ENCODE measurements at places on chromosomes 5 and 9.
A peak's percentile ranks its signal among the peaks of the same experiment; 100 is the strongest.

- DNase-seq, result no peak
These were observed 131.7 kb upstream of the VLDLR start for GRCh38 chr9:2489838-2490314.

DNA sequence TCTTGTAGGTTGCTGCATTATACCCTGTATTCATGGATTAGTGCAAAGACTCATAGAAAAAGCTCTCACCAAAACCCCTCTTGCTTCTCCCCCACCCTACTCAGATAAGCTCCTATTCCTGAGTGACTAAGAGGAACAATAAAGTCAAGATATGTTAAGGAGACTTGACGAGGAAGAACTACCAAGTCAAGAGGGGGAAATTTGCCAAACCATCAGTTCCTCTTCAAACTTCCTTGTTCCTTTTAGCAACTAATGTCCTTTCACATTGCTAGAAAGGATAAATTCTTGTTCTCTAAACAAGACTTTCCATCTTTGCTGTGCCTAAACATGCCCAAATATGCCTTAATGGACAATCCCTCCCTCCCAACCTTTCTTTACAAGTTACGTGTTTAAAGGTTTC is 27.0 kb downstream of the CNOT8 start:
- DNase-seq, result no peak

- DNase-seq, result no peak
These were observed 59.4 kb upstream of the UBTD2 start for GRCh38 chr5:172342918-172343317.

DNA sequence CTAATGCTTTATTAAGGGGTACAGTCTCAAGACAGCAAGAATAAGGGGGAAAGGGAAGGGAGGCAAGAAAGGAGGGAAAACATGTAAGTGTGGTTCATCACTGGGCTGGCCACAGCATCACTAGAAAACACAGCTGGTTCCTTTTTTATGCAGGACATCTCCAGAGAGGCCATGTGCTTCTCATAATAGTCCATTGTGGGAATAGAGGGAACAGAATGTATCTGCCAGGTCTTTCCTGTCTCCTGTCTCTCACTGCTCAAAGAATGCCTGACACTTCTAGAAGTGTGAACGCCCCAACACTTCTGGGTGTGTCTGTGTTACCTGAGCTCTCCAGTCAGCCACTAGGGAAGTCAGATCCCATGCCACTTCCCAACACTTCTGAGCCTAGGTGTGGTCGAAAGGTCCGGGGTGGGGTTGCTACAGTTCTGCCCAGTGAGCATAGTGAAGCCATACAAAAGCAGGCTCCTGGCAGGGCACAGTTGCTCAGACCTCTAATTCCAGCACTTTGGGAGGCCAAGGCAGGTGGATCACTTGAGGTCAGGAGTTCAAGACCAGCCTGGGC is 255.6 kb upstream of the SLC30A5 start:
- DNase-seq, result no peak

- peak; percentile 67 for DNase-seq
These were observed 694 bp upstream of the PHPT1 start for GRCh38 chr9:136848393-136849037.

- DNase-seq, result peak; percentile 45
These were observed 449 bp upstream of the PCSK5 start for GRCh38 chr9:75889977-75890471.

DNA sequence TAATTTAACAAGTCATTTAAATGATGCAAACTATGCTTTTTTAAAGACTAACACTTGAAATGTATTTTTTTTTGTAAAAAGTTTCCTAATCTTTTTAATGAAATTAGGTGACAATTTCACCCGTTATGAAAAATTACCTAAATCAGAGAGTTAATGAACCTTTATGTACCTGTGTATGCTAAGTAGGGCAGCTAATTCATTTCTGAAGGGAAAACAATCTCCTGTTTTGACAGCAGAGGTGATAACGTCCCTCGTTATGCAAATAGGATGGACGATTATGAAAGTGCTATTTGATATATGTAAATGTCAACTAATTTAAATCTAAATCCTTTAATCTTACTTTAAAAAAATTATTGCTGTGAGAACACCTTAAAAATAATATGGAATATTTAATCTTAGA is 58.8 kb downstream of the MEF2C start:
- no peak for DNase-seq

DNA sequence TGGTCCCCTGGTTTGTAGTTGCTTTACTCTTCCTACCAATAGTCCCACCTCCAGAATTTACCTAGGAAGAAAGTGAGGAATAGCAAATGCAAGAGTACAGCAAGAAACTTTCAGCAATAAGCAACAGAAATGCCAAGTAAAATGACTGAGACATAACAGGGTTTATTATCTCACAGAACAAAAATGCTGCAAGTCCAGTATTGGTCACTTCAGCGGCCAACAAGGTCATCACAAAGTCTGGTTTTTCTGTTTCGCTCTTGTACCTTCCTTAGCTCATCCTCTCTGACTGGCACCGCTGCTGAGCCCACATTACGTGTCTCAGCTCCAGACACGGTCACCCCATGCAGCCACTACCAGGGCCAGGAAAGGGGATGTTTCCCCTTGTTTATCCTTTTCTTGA is 82.7 kb downstream of the RFK start:
- DNase-seq, result no peak

- no peak for DNase-seq
These were observed 114.1 kb downstream of the SYK start for GRCh38 chr9:90915693-90916092.

DNA sequence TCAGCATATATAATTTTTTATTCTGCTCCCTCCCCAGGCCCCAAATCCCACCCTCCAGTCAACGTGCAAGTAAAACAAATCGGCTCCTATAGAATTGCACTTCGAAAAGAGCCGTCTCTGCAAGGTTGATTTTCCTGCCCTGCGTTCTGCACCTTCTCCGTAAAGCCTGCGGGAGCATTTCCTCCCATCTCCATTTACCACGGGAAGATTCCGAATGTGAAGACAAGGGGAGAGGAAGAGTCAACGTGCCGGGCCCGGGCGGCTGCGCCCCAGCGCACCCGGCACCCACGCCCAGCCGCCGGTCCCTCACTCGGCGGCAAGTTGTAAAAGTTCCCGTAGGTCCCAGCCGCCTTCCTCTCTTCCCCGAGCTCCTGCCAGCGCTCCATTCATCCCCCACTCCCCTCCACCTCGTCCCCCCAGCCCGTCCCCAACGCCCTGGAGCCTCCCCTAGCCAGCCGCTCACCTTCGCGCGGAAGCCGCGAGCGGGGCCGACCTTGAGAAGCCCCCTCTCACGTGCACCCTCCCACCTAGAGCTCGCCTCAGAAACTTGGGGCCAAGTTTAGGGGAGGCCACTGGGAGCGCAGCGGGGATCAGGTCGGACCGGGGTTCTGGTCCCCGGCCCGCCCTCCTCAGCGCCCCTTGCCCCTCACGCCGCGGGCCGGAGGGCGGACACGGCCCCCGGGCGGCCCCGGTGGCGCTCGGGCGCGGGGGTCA is 431 bp downstream of the BNC2 start:
- DNase-seq, result no peak

DNA sequence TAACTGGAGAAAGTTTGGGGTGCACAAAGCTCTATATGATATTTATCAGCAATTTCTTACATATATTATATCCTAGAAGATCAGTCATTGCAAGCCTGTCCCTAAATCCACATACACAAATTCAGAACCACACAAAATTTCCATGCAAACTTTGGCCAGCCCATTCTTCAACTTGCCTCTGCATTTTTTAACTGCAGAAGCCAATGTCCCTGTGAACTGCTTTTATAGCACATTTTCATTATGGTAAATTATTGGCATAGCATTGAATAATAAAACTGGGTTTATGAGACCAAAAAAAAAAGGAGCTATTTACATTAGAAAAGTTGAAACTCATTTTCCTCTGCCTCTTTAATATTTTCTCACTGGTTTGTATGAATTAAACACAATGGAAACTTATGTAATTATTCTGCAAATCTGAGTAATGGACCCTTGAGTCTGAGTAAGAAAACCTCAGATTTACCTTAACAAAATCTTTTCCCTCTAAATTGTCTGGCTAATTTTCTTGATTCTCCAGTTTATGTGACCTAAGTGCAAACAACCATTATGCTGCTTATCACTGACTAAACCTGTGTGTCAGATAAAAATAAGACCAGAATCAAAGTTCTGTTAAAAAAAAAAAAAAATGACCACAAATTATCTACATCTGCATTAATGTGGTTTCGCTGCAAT is 398.9 kb downstream of the EFNA5 start:
- DNase-seq, result no peak

GRCh38 chr5:176474476-176474875 is 26.3 kb downstream of the FAF2 start:
- DNase-seq, result no peak

DNA sequence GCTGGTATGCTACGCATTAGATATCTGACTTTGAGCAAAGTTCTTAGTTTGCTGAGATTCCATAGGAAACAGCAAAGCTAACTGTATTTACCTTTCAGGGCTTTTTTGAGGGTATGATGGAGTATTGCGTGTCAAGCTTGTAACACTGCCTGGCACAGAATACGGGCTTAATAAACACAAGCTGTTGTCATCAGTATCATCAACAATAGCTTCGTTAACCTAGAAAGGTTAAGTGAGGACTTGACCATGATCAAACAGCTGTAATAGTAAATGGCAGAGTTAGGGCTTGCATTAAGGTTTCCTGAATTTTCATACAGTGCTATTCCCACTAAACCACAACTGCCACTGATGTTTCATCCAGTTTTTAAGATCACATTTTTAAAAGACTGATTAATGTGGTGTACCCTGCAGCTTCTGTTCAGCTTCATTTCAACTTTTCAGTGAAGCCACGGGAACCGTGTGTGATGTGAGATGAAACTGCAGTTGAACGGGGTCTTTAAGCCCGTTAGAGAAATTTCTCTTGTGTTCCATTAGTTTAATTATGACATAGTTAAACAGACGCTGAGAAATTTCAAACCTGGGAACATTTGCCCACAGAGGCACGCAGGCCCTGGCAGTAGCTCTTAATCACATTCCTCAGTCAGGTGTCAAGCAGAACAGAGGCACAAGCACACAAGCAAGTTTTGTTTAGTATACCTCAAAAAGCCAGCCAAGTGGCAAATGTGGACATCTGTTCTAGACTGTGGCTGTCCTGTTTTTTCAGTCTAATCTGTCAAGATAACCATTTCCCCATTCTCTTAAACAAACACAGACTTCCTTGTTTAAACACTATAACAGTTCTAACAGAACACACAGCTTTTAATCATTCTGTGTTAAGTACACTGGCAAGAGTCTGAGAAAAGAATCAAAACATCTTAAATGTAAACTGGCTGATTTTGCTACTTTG is 147.1 kb downstream of the ZNF608 start:
- peak; percentile 42 for DNase-seq

DNA sequence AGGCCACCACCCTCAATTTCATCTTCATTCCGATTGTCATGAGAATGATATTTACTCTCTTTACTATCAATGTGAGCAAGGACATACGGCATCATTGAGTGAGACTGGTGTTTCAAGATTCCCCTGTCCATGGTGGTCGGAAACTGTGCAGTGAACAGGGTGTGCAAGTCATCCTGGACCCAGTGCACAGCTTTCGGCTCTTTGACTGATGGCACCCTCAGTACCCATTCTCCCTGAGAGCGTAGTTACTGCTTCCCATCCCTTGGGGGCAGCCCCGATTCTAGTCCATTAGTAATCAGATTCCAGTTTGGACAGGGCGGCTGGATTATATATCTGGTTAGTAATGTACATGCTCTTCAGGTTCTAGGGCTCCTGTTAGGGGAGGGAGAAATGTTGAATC is 61.7 kb upstream of the SUB1 start:
- no peak for DNase-seq

- DNase-seq, result peak; percentile 88
These were observed 26.8 kb upstream of the RPL26L1 start for GRCh38 chr5:172932313-172933017.

DNA sequence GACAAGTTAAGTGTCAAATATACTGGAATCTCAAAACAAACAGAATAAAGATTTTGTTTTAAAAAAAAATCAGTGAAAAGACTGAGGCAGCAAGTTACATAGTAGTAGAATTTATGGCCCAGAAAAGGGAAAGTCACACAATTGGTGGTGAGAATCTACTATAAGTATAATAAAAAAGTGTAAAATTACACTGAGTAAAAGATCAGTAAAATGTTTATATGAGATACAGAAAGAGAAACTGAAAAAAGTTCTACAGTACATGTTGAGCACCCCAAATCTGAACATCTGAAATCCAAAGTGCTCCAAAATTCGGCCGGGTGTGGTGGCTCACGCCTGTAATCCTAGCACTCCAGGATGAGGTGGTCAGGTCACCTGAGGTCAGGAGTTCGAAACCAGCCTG is 15.0 kb downstream of the AGTPBP1 start:
- DNase-seq, result no peak

DNA sequence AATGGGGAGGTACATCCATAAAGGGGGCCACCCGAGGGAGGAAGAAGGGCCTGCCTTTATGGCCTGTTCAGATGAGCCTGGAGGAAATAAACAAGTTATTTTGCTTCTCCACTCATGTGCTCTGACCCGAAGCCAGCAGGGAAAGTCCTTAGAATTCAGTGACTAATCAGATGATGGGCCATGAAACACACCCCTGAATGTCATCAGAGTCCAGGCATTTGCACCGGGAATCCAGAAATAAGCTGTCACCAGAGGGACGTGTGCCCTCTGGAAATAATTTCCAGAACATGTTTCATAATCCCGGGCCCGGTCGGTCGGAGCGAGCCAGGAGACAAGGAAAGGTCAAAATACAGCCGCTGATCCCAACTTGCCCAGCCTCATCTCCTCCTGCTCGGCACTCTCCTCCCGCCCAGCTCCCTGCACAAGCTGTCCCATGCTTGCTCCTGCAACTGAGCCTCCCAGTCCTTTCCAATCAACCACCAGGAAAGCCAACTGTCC is 73.6 kb upstream of the ZNF622 start:
- peak; percentile 86 for DNase-seq

DNA sequence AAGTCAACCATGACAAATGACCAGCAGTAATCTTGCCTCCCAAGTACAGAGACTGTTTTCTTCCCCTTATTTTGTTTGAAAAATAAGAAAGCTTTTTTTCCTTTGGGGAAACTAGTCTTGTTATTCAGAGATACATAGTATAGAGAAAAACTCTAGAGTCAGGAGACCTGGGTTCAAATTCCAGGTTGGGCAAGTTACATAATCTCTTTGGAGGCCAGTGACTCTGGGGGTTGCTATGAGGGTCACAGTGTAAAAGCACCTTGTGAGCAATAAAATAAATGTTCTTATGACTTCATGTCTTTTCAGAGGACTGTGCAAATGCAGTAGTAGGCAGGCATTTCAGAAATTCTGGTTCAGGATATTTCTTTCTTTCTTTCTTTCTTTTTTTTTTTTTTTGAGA is 71.5 kb downstream of the GDNF start:
- DNase-seq, result no peak

GRCh38 chr5:6788439-6788838 is 75.2 kb downstream of the TENT4A start:
- DNase-seq, result no peak

Measured in Right ventricle myocardium superior (tissue), 1 donor.